Choroid plexus epithelial cell (primary cell): ENCODE measurements at places on chromosomes 13 and 19.

- DNase-seq, result no peak
Observed at GRCh38 chr13:29452773-29453616, 142.5 kb downstream of the SLC7A1 start.

DNA sequence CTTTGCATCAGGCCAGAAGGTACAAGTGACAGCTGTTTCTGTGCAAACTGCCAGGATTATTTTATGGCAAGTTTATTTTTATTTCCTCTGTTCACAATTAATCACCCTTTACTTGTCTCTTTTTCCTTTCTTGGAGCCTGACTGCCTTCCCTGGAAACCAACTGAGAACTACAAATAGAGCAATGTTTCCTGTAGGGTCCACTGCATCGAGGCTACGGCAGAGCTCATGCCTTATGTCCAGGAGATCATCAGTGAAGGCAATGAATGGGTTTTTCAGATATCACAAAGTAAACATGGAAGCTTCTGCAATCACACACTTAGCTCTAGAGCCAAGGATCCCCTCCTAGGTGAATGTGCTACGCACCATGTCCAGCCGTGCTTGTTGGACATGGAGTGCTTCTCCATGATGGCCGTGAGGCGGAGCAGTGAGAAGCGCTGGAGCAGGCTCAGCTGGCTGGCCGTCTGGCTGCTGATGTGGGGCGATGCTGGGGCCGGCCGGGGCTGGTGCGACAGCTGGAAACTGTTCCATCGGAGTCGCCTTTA lies 110.9 kb downstream of the KL start:
- no peak for DNase-seq

DNA sequence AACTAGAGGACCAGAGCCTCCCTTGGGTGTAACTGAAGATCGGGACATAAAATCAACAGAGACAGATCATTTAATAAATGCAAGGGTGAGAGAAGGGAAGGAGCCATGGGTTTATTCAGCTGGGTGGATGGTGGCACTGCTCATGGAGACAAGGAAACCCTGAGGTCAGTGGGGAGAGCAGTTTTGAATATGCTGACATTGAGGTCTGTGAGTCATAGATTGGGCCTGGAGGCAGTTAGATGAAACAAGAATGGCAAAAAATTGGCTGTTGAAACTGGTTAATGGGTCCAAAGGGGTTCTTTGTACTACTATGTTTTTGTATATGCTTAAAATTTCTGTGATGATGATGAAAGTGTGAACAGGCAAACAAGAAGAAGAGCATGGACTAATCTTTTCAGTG lies 5.1 kb upstream of the GTF3A start:
- no peak for DNase-seq

DNA sequence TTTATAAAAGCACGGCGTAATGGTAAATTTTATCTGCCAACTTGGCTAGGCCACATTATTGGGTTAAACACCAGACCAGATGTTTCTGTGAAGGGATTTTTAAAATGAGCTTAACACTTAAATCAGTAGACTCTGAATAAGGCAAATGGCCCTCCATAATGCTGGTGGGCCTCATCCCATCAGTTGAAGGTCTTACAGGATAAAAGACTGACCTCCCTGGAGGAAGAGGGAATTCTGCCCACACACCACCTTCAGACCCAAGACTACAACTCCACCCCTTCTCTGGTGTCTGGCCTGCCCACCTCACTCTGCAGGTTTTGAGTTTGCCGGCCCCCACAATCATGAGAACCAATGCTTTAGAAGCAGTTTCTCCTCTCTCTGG lies 96.4 kb downstream of the COL4A1 start:
- no peak for DNase-seq

GRCh38 chr13:113900646-113901045 lies 36.8 kb upstream of the GAS6 start:
- no peak for DNase-seq

- DNase-seq, result no peak
Observed at GRCh38 chr19:57016491-57016890, 103.3 kb upstream of the USP29 start.
